ENCODE measurements at places on chromosomes 16 and 17.

GRCh38 chr16:85354686-85355514, 242.6 kb upstream of the CIBAR2 start:
- H3K27me3 ChIP-seq, result no peaks in the 10 kb centered on the region
- 0 out of 2 replicates have a peak overlapping the region, but pooled peaks have one; percentile 32 for H3K27ac ChIP-seq
- no peak overlapping the region for H3K4me3 ChIP-seq

DNA sequence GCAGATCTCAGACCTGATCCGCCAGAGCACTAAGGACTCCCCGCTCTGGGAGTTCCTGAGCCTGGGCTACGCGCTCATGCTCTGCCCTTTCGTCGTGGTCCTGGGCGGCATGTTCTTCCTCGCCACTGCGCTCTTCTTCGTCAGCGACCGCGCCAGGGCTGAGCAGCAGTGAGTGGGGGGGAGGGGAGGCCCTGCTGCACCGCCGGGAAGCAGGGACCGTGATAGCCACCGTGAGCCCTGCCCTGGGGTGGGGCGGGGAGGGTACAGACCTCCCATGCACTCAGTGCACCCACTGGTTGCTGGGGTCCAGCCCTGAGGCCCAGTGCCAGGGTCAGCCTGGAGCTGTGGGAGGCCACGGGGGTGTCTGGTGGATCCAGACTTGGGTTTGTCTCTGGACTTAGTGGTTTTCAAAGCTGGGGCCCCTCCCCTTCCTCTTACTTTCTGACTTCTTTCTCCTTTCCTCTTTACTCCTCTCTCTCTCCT, 18.9 kb downstream of the MYBBP1A start:
- peaks cover 7% of the 10 kb centered on the region for H3K4me1 ChIP-seq
- H3K4me3 ChIP-seq, result peak overlapping the region; percentile 50
- peaks cover 13% of the 10 kb centered on the region for H3K27me3 ChIP-seq
- peak; percentile 62 for DNase-seq
- H3K36me3 ChIP-seq, result no peaks in the 10 kb centered on the region
- no peak overlapping the region for H3K27ac ChIP-seq

GRCh38 chr16:774086-775001, 13.8 kb downstream of the MSLN start:
- H3K27ac ChIP-seq, result no peak overlapping the region
- no peak overlapping the region for H3K4me3 ChIP-seq
- H3K27me3 ChIP-seq, result no peaks in the 10 kb centered on the region
- DNase-seq, result no peak
- H3K4me1 ChIP-seq, result no peaks in the 10 kb centered on the region

DNA sequence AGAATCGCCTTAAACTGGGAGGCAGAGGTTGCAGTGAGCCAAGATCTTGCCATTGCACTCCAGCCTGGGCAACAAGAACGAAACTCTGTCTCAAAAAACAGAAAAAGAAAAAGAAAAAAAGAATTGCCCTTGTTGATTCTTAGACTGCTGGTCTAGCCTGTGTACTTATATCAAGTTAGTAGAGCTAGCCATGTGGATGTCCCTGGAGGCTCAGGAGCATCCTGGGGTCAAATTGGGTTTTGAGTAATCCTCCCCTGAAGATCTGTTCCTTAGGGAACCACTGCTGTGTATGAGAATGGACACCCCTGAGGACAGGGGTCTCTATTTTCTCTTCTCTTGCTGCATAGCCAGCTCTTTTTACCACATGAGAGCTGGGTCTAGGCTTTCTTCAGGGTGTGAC, 21.5 kb downstream of the SLC7A6OS start:
- H3K36me3 ChIP-seq, result peaks cover 10% of the 10 kb centered on the region
- H3K4me3 ChIP-seq, result no peak overlapping the region
- no peaks in the 10 kb centered on the region for H3K4me1 ChIP-seq
- no peaks in the 10 kb centered on the region for H3K27me3 ChIP-seq

DNA sequence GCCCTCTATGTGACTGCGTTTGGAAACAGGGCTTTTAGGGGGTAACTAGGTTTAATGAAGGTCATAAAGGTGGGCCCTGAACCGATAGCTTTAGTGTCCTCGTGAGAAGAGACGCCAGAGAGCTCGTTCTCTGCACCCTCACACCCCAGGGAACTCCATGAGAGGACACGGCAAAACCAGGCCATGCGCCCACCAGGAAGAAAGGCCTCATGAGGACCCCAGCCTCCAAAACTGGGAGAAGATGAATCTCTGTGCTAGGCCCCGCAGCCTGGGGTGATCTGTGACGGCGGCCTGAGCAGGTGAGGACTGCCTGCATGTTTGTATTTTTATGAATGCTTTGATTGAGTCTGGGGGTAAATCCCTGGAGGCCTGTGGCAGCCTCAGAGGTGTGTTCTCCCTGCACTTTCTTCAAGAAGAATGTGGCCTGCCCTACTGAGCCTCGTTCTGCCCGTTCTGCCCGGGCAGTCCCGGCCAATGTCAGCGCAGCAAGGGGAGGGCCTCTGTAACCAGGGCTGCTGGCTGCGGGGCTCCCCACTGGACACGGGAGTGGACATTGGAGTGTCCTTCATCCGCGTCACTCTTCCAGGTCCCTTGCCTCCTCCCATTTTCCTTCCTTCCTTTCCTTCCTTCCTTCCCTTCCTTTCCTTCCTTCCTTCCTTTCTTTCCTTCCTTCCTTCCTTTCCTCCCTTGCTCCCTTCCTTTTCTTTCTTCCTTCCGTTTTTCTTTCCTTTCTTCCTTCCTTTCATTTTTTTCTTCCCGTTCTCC, 6.8 kb upstream of the RNF213 start:
- DNase-seq, result no peak
- no peak overlapping the region for H3K4me3 ChIP-seq
- H3K4me1 ChIP-seq, result peaks cover 25% of the 10 kb centered on the region
- no peaks in the 10 kb centered on the region for H3K36me3 ChIP-seq
- 0 out of 2 replicates have a peak overlapping the region, but pooled peaks have one; percentile 63 for H3K27ac ChIP-seq

DNA sequence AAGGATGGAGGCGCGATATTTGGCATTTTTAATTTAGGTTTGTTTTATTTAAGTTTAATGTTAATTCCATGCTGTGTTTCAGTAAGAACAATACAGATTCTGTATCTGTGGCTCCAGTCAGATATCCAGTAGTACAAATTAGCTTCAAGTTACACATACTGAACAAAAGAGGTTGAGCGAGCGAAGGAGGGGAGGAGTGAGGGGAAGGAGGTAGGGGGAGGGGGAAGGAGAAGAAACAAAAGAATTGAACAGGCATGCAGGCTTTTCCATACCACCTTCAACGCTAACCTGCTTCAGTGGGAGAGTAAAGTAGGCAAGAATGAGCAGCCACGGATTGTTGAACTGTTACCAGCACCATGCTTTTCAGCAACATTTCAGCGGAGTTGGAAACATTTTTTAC, 55.5 kb downstream of the YWHAE start:
- no peak overlapping the region for H3K4me3 ChIP-seq
- H3K4me1 ChIP-seq, result peaks cover 22% of the 10 kb centered on the region
- no peak for DNase-seq
- 0 out of 2 replicates have a peak overlapping the region, but pooled peaks have one; percentile 13 for H3K27ac ChIP-seq

- no peaks in the 10 kb centered on the region for H3K27me3 ChIP-seq
- no peaks in the 10 kb centered on the region for H3K36me3 ChIP-seq
- no peaks in the 10 kb centered on the region for H3K4me1 ChIP-seq
- no peak overlapping the region for H3K4me3 ChIP-seq
- 0 out of 2 replicates have a peak overlapping the region, but pooled peaks have one; percentile 30 for H3K27ac ChIP-seq
Observed at GRCh38 chr16:48326915-48327314, 58.3 kb downstream of the SIAH1 start.

DNA sequence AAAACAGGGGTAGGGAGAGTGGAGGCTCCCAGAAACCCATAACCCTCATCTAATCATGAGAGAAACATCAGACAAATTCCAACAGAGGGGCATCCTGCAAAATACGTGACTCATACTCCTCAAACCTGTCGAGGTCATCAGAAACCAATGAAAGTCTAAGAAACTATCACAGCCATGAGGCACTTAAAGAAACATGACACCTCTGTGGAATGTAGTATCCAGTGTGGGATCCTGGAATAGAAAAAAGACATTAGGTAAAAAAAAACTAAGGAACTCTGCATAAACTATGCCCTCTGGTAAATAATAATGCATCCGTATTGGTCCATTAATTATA, 16.4 kb downstream of the CDH5 start:
- H3K4me3 ChIP-seq, result no peak overlapping the region
- H3K4me1 ChIP-seq, result no peaks in the 10 kb centered on the region
- no peaks in the 10 kb centered on the region for H3K36me3 ChIP-seq

DNA sequence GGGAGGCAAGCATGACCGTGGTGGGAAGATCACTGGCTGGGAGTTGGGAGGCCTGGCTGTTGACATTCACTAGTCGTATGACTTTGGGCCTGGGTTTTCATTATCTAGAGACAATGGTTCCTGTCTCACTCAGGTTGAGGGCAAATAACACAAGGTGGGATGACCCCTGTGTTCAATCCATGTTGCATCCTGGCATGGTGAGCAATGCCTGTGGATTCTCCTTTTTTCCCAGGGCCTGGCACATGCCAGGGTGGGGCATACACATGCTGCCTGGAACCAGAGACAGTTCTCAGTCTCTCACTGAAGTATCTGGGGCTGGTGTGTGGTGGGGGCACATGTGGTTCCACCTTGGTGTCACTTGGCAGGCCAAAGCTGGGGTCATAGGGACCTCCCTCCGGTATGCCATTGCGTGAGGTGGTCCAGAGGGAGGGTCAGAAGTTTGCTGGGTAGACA, 5.4 kb downstream of the THRA start:
- H3K36me3 ChIP-seq, result no peaks in the 10 kb centered on the region
- H3K27ac ChIP-seq, result no peak overlapping the region
- peaks cover 12% of the 10 kb centered on the region for H3K27me3 ChIP-seq
- peak overlapping the region; percentile 54 for H3K4me3 ChIP-seq
- peaks cover 69% of the 10 kb centered on the region for H3K4me1 ChIP-seq
- DNase-seq, result no peak

DNA sequence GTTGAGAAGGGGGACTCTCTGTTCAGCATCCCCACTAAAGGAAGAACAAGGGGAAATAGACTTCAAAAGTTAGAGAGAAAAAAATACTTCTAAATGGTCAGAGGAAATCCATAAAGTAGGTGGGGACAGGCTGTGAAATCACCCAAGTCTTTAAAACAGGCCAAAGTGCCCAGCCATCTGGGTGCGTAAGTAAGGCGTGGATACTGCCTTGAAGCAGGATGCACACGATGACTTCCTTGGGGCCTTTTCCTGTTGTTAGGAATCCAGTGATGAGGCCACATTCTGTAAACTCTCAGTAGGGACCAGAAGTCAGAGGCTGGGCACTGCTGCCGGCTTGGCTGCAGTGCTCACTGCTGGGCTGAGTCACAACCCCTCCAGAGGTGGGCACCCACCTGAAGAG, 9.2 kb downstream of the AXIN2 start:
- no peaks in the 10 kb centered on the region for H3K27me3 ChIP-seq
- H3K36me3 ChIP-seq, result peaks cover 21% of the 10 kb centered on the region
- H3K4me3 ChIP-seq, result no peak overlapping the region
- no peak for DNase-seq
- peaks cover 18% of the 10 kb centered on the region for H3K4me1 ChIP-seq

DNA sequence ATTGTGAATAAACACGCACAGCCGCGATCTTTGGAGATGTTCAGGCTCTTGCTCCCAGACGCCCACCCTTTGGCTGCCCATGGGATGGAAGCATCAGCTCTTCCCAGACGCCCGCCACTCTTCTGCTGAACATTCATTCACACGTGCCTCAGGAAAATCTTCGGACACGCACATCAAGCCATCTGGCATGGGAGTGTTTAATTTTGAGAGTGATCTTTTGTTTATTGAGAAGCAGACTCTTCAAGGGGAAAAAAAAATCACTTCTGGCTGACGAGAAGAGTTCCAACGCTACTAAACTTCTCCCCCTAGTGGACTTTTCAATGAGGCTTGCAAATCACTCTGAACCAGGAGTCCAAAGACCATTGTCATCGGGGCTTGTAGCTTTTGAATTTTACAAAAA, 62.0 kb upstream of the NUDT7 start:
- peaks cover 3% of the 10 kb centered on the region for H3K4me1 ChIP-seq
- peak; percentile 74 for DNase-seq
- H3K27me3 ChIP-seq, result no peaks in the 10 kb centered on the region
- no peaks in the 10 kb centered on the region for H3K36me3 ChIP-seq
- H3K27ac ChIP-seq, result no peak overlapping the region
- H3K4me3 ChIP-seq, result no peak overlapping the region

- no peak overlapping the region for H3K27ac ChIP-seq
- H3K4me3 ChIP-seq, result no peak overlapping the region
- H3K27me3 ChIP-seq, result no peaks in the 10 kb centered on the region
- no peaks in the 10 kb centered on the region for H3K36me3 ChIP-seq
- H3K4me1 ChIP-seq, result no peaks in the 10 kb centered on the region
Observed at GRCh38 chr17:15078570-15078969, 186.6 kb downstream of the PMP22 start.

- peak within 1 kb of the TSS; percentile 97 for H3K27ac ChIP-seq
- peaks cover 22% of the 10 kb centered on the region for H3K4me1 ChIP-seq
- no peaks in the 10 kb centered on the region for H3K36me3 ChIP-seq
- peak; percentile 86 for DNase-seq
Observed at GRCh38 chr17:32142038-32142856, at the start of gene RHOT1. TSS of gene RHOT1 (plus strand) at chr17:32142502. CDS start at chr17:32142693, 191 bp downstream.

DNA sequence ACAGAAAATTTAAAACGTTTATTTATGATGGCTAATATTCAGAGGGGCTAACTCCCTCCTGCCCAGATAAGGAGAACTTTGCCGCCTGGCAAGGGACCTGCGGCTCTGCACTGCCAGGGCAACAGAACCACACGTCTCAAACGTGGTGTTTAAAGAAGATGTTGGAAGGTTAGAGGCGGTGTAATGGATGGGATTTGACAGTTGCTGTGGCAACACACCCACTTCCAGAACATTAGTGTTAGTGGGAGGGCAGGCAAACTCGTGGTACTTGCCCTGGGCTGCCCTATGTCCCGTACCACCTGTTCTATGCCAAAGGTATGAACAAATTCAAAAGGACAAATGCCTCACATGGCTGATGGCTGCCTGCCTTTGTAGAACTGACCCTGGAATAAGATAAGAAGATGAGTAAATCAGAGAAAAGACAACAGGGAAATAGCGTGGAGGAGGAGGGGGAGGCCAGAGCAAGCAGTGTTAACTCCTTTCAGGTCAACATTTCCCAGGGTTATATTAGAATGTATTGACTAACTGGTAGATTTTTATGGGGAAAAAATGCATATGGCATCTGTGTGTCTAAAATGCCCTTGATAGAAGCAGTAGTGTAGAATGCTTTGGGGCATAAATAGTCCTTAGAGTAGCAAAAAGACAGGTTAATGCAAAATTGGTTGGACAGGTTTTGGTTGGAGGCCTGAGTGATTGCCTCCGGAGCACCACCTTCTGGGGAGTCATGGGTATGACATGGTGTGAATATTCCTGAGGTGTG, 30.8 kb downstream of the HLF start:
- H3K4me3 ChIP-seq, result no peak overlapping the region
- no peak overlapping the region for H3K27ac ChIP-seq
- H3K27me3 ChIP-seq, result no peaks in the 10 kb centered on the region
- DNase-seq, result peak; percentile 79
- no peaks in the 10 kb centered on the region for H3K36me3 ChIP-seq

DNA sequence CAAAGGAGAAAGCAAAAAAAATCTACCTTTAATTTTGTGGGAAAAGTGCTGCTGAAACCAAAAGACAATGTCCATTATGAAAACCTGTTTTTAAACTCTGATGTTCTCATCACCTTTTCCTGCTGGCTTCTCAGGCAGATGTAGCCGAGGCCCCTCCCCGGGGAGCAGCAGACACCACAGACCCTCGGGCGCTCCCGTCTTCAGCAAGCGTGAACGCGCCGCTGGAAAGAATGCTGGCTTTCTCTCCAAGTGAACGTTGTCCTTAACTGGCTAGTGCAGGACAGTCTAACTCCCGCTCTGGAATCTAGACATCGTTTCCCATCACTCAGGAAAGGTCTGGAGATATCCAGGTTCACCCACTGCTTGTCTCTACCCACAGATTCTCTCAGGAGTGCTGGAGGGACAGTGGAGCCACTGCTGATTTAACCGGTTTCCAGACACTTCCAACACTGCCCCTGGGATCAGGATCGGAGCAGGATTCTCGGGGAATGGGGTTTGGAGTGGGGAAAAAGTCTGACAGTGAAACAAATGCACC, 211.2 kb downstream of the RBFOX3 start:
- no peak overlapping the region for H3K27ac ChIP-seq
- H3K27me3 ChIP-seq, result peaks cover 16% of the 10 kb centered on the region
- no peaks in the 10 kb centered on the region for H3K36me3 ChIP-seq
- DNase-seq, result no peak
- no peaks in the 10 kb centered on the region for H3K4me1 ChIP-seq

Data from GM23338 (cell line).